ENCODE measurements at places on chromosomes 13 and 19.

DNA sequence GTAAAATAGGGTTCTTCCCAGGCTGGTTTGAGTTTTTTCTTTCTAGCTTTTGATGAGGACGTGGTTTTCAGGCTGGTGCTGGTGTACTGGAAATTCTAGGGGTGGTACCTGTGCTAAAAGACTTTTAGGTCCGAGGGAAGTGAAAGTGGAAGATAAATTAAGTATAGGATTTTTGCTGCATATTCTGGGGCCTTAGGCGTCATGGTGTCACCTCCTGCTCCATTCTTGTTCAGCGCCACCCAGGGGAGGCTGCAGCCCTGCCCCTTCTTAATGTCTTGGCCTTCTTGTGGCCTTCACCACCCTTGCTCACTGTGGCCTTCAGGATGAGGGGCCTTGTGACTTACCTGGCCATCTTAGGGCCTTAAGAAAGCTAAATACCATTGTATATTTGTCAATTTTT lies 12.4 kb downstream of the ZNF552 start:
- DNase-seq = no peak

DNA sequence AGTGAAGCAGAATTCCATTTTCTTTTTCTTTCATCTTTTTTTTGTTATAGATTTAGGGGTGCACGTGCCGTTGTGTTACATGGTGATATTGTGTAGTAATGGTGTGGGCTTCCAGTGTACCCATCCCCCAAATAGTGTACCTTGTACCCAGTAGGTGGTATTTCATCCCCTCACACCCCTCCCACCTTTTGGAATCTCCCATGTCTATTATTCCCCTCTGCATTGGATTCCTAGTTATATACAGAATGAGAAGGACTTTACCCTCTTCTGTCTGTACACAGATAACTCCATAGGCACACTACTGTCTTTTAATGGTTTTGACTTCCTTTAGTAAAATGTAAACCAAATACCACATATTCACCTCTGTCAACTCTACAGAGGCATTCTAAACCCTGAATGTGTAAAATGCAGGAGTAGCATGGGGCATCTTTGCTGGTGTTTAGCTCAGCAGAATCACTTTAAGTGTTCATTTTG lies 28.0 kb downstream of the FRY start:
- DNase-seq = no peak

- DNase-seq = no peak
These were observed 53.4 kb upstream of the KLF12 start for GRCh38 chr13:74187564-74187963.

GRCh38 chr13:62613819-62614218 lies 1198.2 kb upstream of the PCDH20 start:
- DNase-seq = peak; percentile 37

DNA sequence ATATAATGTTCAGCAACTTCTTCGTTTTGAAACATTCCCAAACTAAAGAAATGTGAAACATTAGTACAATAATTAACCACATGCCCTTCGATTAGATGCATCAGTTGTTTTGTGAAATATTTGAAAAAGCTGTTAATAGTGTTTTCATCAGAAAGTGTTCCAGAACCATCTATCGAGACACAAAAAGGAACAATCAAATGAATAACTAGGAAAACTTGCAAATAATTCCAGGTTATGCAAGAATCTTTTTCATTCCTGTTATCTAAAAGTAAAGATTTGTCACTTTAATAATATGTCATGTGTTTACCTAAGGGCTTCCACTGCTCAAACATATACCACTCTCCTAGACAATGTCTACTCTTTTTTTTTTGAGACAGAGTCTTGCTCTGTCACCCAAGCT lies 904.2 kb upstream of the MIR17HG start:
- DNase-seq = no peak

DNA sequence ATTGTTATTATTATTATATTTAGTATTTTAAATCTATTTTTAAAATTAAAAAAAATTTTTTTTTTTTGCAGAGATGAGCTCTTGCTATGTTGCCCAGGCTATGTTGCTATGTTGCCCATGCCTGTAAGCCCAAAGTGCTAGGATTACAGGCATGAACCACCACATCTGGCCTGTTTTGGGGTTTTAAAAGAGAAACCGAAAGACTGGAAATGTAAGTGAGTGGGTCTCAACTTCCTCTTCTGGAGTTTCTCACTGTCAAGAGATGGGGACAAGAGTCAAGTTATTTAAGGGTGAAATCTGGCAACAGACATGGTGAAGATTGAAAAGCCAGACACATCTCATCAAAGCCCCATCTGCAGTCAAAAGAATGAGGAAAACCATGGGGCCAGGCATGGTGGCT lies 4.2 kb upstream of the OR7G3 start:
- no peak for DNase-seq

GRCh38 chr13:110258876-110259631 lies 47.9 kb downstream of the COL4A1 start:
- DNase-seq = no peak

GRCh38 chr19:3162418-3163229 lies 15.9 kb upstream of the S1PR4 start:
- DNase-seq = peak; percentile 29

DNA sequence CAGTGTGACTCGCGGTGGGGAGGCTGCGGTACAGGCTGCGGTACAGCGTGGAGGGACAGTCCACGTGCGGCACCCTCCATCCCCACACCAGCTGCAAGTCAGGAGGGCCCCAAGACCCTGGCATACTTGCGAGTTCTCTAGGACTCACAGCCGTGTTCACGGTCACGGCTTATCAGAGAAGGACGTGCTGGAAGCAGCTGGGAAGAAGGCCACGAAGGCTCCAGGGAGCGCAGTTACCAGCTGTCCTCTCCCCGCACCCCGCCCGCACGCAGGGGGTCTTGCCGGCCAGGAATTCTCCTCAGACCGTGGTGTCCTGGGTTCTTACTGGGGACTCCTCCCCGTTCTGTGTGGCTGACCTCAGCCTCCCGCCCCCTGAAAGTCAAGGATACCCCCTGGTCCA lies 6.2 kb downstream of the ZNF444 start:
- DNase-seq = no peak

DNA sequence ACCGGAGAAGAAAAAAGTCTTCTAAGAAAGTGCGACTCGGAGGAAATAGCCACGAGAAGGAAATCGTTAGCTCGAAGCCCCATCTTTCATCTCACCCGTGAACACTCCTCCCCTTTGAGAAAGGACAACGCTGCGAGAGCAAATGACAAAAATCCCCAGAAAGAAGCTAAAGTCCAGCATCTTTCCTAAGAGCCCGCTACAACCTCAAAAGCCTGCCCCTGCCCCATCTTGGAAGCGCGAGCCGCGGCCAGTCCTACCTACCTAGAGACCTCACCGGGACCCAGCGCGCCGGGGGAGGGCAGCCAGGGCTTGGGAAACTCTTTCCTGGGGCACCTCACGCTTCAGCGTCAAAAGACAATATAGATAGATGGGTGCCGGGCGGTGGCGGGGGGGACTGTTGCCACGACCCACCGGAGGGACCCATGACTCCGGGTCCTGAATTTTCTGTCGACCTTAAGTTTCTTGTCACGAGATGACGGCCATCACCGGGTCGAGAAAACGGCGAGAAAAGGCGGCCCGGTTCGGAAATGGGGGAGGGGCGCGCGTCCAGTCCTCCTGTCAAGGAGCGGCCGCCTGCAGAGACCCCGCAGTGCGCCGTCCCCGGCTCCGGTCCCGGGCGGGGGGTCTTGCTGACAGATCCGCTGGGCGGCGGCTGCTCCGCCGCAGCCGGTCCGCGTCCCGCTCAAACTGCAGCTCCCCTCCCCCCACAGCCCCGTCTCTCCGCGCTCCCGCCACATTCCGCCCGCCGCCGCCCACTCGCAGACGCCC lies 65.9 kb downstream of the KCNRG start:
- peak; percentile 39 for DNase-seq

GRCh38 chr19:35716801-35717664 lies 770 bp upstream of the KMT2B start:
- DNase-seq = peak; percentile 97

DNA sequence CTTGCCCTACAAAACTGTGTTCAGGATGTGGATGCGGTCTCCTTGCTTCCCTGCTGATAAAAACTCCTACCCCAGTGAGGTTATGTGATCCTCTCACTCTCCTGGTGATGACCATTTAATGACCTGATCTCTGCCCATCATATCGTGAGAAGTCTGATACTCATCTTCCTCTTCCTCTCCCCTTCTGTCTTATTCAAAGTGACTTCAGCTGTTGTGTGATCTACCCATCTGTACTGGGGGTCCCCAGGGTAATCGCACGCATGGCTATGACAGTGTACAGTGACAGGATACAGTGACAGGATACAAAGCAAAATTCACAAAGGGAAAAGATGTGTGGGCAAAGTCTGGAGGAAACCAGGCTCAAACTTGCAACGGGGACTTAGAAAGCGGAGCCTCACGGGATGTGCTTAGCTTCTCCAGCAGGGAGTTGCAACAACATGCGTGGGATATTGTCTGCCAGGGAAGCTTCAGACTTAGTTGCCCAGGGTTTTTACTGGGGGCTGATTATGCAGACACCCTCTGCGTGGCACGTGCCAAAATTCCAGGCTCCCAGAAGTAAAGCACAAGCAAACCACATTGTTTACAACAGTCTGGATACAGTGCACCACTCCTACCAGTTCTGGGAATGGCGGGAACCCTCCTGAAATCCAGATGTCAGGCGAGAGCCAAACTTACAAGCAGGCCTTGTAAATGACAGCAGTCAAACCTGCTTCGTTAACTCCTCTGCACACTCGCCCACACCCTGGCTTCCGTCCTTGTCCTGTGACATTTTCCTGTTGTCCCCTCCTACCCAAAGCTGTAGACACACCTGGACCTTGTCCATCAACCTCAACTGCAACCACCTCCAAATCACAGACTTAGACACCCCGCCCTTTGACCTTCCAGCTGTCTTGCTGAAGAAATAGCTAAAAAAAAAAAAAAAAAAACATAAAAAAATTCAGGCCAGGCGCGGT lies 18.0 kb upstream of the GARRE1 start:
- DNase-seq = peak; percentile 34

DNA sequence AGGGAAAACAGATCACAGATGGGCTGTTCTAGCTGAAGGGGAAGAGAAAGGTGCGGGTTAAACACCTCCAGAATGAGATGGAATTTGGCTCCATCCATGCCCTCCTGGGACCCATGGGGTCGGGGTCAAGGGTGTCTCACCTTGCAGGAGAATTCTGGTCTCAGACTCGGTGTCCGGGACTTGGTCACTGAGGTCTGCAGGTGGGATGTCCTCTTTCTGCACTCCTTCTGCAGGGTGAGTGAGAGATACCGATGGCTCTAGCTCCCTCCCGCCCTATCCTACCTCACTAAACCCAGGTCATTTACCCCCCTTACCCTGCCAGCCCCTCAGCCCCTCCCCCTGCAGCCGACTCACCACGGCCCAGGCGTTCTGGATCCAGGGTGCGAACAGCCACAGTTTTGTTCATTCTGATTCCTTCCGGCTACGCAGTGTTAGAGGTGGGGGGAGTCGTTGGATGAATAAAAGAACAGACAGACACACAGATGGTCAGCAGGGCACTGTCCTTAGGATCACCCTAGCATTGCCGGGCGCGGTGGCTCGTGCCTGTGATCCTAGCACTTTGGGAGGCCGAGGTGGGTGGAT lies 24.1 kb downstream of the C3 start:
- DNase-seq = no peak

- no peak for DNase-seq
These were observed 84.5 kb downstream of the ANKRD10 start for GRCh38 chr13:110830331-110830730.

- no peak for DNase-seq
These were observed 125.0 kb upstream of the SOX1 start for GRCh38 chr13:111941845-111942447.

DNA sequence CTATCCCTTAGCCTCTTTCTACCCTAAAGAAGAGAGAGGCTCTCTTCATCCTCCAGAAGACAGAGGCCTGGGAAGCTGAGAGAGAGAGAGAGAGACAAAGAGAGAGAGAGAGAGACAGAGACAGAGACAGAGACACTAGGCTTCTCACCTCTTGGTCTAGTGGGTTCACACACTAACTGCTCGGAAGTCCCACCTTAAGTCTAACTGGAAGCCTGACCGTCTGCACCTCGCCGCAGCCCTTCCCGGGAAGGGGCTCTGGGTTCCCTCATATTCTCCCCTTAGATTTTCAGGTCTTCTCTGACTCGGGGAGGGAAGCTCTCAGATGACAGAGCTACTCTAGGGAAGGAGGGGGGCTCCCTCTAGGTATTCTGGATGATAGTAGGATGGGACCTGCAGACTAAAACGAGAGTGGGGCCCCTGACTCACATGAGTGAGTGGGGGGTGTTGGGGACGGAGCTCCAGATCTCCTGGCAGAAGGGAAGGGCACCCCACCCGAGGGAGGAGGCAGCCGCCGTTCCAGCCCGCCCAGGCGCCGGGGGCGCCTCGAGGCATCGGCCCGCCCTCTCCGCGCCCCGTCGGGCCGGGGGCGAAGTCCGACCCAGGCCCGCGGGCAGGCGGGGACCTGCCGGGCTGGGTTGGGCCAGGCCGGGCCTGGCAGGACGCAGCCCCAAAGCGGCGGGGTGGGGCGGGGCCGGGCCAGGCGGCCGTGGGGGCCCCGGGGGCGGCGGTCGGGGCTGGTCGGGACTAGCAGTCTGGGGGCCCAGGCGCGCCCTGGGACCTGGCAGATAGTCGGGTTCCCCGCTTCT lies 2.0 kb upstream of the JUNB start:
- DNase-seq = peak; percentile 50

DNA sequence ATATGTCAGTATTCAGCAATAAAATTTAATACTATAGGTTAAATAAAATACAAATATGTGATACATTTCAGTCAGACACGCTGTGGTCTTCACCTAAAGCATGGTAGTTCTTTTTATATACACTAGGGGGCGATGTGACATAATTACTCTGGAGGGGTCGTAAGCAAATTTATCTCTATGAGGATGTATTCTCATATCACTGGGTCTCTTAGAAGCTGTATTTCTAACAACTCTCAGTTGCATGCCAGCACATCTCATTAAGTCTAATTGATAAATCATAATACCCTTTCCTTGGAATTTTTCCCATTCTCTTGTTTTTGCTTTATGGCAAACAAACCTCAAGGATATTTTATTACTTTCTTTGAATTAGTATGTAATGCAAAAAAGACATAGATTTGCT lies 3.9 kb upstream of the PCDH17 start:
- peak; percentile 52 for DNase-seq

- DNase-seq = no peak
These were observed 137.2 kb upstream of the DACH1 start for GRCh38 chr13:72004246-72004645.

DNA sequence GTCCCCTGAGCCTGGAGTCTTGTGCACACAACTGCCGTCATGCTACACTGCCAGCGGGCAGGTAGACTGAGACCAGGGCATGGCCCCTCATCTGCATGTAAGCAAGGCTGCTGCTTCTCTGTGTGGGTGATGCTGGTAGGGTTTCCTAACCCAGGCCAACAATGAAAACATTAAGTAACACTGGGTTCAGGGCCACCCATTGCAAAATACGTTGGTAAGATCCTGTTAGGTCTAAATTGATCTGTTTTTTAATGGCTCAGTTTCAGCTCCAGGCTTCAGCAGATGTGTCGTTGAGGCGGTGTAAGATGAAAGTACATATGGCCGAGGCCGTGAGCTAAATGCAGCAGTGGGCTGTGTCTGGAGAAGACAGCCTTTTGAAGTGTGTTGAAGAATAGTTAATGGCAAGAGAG lies 383.4 kb downstream of the IRS2 start:
- no peak for DNase-seq
